ENCODE measurements at places on chromosomes 4 and X.

DNA sequence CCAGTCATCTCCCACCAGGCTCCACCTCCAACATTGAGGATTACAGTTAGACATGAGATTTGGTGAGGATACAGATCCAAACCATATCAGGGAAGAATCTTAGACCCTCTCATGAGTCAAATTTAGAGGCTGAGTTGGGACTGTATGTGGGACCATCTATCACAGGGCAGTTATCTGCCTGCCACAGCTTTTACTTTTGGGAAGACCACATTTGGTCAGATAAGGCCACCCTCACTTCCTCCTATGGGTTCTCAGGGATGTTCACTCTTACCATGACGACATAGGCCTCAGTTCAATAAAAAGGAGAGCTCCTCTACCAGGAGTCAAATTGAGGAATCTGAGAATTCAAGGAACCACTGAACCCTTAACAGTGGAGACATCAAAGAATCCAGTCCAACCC is 2.1 kb downstream of the MAGEB2 start:
- no peak overlapping the region for H3K27ac ChIP-seq
- no peaks in the 10 kb centered on the region for H3K27me3 ChIP-seq
- no peak for DNase-seq
- no peaks in the 10 kb centered on the region for H3K36me3 ChIP-seq
- H3K4me3 ChIP-seq = no peak overlapping the region

GRCh38 chr4:18695733-18696527 is 674.4 kb upstream of the LCORL start:
- H3K4me1 ChIP-seq = no peaks in the 10 kb centered on the region
- no peaks in the 10 kb centered on the region for H3K36me3 ChIP-seq
- no peak overlapping the region for H3K4me3 ChIP-seq
- DNase-seq = no peak

DNA sequence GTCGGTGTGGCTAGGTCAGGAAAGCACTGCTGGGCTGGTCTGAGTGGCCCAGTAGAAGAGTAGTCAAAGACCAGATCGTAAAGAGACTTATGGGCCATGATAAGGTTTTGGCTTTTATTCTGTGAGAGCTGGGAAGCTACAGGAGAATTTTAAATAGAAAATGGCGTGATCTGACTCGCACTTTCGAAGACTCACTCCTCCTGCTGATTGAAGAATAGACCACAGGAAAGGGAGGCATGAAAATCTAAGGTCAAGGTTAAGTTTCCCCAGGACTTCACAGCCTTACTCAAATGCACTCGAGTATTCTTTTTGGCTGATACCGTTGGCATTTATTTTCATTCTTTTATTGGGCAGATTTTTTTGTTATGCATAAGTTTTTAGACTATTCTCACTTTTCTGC is 231.4 kb upstream of the ANKRD50 start:
- DNase-seq = no peak
- H3K27me3 ChIP-seq = no peaks in the 10 kb centered on the region
- no peaks in the 10 kb centered on the region for H3K4me1 ChIP-seq
- no peak overlapping the region for H3K27ac ChIP-seq
- H3K4me3 ChIP-seq = no peak overlapping the region

GRCh38 chrX:40471965-40472648 is 108.7 kb upstream of the ATP6AP2 start:
- H3K27ac ChIP-seq = no peak overlapping the region
- H3K36me3 ChIP-seq = no peaks in the 10 kb centered on the region
- DNase-seq = peak; percentile 17
- peaks cover 11% of the 10 kb centered on the region for H3K27me3 ChIP-seq

Data from activated CD4-positive, alpha-beta memory T cell treated with anti-CD3 and anti-CD28 coated beads, Interleukin-2, amount 10 ng/mL, durations not matched to agents 7 days and 5 days (primary cell).